ENCODE measurements at places on chromosomes 12 and 14.
A peak's percentile ranks its signal among the peaks of the same experiment; 100 is the strongest.

DNA sequence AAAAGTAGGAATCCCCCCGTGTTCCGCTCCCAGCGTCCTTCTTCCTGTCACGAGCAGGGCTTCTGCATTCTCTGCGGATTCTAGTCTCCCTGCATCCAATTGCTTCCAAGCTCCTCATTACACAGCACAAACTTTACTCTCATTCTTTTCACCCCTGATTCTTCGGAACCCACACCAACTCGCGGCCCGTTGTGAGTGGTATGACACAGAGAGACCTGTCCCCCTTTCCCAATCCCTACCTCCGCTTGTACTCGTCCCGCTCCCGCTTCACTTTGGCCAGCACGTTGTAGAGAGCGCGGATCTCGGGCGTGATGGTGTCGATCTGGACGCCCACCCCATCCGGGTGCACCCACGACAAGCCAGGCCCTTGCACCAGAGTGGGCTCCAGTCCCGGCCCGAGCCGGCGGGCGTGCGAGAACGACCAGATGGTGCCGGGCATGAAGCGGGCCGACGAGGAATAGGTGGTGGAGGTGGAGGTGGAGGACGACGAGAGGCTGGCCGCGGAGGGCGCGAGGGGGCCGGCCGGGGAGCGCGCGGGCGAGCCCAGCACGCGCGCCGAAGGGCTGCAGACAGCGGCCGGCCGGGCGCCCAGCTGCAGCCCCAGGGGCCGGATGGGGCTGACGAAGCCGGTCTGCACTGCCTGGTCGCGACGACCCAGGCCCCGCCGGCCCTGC is 687 bp downstream of the IFFO1 start:
- no peak for DNase-seq

DNA sequence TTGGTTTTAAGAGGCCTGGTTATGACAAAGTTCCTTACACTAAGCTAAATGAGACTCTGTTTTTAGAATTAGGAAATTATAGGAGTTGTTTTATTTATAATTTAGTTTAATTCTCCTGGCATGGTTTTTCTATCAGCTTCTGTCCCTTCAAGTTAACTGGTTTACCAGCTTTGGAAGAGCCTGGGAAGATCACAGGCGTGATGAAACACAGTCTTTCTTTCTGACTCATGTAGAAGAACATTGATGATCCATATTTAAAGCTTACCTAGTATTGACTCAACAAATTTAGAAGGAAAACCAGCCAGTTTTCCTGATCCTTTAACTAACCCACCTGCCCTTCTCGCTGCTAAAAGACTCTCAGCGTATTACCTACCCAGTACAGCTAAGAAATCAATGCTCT is 155.2 kb downstream of the TGFB3 start:
- no peak for DNase-seq

GRCh38 chr14:68957775-68958174 is 21.3 kb downstream of the ACTN1 start:
- DNase-seq: no peak

DNA sequence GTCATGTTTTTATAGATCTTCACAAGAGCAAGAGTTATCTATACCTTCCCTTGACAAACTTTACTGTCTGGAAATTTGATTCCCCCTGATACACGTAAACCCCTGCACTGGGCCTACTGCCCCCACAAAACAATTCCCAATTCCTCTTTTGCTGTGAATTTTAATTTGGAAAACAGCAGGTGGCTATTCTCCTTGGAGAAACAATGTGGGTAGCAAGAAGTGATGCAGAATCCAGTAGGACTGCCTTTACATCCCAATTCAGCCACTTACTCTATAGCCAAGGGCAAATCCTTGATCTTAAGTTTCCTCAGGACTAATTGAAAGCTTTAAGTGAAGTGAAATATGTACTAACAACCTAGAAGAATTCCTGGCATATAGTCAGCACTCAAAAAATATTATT is 129.3 kb downstream of the ACSS3 start:
- no peak for DNase-seq

DNA sequence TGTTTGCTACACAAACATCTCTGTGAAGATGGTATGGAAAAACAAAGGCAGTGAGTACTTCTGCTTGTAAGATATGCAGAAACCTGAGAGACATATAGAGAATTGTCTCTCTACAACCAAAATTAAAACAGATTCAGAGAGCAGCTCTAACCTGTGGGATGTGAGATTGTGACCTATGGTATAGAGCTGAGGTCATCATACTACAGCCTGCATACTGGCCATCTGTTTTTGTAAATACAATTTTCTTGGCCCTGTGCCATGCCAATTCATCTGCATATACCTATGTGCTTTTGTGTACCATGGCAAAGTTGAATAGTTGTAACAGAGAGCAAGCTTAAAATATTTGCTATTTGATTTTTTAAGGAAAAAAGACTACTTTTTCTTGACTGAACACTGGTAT is 99.6 kb downstream of the LMO3 start:
- no peak for DNase-seq

DNA sequence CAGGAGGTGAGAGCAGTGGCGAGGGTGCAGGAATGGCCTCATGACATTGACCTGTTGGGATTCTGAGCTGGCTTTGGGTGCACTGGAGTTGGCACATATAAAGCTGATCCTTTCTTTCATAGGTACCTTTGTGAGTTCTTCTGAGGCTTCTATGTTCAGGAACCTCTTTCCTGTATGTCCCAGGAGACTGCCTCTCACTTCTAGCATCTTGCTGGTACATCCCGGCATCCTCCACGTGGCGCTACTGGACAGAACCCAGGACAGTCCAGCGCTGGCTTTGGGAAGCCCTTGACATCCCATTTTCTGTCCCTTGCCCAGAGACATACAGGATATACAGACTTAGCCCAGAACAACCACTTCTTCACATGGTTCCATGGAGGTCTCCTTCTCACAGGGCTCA is 44.4 kb upstream of the BATF start:
- DNase-seq: no peak

DNA sequence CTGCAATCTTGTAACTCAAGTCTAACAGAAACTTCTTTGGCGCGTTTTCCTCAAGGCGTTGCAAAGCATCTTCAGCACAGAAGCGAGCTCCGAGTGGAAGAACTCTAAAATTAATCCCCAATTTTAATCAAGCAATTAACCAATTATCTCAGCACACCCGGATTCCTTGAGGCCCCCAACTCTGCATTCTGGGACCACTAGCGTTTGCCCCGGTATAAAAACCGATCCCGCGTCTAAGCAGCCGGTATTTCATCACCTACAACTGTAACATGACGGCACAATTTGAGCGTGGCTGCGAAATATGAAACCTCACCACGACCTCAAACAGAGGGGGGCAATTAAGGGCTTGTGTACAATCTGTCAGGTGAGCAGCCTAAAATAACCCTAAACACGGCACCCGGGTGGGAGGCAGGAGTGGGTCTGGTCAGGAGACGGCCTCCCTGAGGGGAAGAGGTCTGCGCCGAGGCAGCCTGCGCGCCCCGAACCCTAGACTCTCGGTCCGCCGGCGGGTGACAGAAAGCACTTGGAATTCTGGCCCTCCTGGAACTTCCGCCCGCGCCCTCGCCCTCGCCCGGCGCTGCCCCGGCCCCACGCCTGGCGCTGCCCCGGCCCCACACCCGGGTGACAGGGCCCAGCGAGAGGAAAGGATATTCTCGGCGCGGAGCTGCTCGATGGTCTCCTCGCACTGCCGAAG is 594 bp downstream of the ZCCHC8 start:
- peak; percentile 31 for DNase-seq

All from CD4-positive, alpha-beta T cell treated with Interleukin-6 for 4 hours (primary cell).